Ammon's horn (tissue), 1 donor: ENCODE measurements at places on chromosomes 3 and 15.

DNA sequence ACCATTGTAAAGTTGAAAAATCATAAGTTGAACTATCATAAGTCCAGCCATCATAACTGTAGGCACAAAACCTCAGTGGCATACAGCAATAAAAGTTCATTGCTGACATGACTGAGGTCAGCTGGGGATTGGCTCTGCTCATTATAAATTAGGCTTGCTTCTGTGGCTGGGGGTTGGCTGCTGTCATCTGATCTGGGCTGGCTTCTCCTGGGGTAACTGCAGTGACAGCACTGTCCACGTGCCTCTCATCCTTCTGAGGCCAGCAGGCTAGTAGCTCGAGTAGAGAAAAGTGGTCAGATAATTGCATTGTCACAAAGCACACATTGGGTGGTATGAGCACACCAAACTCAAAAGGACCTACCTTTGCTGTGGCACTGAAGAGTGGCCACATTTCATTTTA is 31.3 kb downstream of the CMTM7 start:
- DNase-seq = no peak

GRCh38 chr15:78804391-78804792 is 6.9 kb downstream of the ADAMTS7 start:
- peak; percentile 45 for DNase-seq

DNA sequence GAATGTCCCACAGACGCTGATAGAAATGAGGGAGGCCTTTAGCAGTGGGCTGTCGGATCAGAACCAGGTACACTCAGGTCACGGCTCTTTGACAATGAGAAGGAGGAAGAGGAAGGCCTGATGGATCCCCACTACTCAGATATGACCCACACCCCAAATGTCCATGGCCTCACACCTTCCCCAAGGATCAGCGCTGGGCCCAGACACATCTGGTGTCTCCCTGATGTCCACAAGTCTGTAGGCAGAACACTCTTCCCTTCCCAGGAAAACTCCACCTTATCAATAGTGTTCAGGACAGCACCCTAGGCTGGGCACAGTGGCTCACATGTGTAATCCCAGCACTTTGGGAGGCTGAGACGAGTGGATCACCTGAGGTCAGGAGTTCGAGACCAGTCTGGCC is 33.3 kb upstream of the SFMBT1 start:
- DNase-seq = no peak

DNA sequence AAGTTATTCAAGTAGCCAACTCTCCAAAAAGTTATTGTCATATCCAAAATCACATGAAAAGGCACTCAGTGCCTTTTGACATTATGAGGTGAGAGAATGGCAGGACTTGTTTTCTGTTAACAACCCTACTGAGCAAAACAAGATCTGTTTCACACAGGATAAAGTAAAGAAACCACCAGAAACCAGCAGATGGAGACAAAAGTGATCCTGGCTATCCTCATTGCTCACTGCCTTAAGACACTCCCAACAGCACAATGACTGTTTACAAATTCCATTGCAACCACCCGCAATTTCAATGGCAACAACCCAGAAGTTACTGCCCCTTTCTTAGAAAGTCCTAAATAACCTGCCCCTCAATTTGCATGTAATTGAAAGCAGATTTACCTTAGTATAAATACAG is 352.6 kb upstream of the NDN start:
- DNase-seq = no peak

DNA sequence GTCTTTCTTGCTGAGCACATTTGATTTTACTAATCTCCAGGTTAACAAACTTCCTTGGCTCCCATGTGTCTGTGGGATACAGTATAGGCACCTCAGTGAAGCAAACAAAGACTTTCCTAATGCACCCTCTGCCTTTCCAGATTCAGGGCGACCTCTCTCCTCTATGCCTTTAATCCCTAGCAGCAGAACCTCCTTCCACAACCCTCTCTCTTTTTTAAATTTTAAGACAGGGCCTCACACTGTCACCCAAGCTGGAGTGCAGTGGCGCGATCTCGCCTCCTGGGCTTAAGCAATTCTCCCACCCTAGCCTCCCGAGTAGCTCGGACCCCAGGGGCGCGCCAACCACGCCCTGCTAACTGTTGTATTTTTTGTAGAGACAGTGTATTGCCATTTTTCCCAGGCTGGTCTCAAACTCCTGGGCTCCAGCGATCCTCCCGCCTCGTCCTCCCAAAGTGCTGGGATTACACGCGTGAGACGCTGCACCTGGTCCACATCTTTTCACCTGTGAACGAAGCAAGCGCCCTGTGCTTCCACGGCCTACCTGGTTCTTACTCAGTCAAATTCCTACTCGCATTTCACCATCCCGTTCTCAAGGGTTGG is 1.7 kb upstream of the HACD3 start:
- no peak for DNase-seq

GRCh38 chr15:77457191-77457904 is 36.7 kb downstream of the HMG20A start:
- DNase-seq = no peak

- no peak for DNase-seq
Measured at GRCh38 chr3:124829178-124829818, 57.9 kb downstream of the ITGB5 start.

DNA sequence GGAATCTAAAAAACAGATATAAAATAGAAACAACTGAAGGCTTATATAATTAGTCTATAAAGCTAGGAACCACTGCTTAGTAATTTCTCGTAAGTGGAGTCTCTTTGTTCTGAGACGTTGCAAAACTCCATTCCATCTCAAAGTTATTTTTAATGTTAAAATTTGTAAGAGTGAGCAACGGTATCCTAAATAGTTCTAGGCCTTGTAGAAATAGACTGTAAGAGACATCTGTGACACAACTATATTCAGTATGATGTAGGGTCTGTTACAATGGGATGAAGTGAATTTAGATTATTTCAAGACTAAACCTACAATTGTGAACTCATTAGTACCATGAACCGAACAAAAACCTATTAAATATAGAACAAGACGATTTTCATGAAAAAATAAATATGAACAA is 57.2 kb downstream of the UBE3A start:
- DNase-seq = no peak

DNA sequence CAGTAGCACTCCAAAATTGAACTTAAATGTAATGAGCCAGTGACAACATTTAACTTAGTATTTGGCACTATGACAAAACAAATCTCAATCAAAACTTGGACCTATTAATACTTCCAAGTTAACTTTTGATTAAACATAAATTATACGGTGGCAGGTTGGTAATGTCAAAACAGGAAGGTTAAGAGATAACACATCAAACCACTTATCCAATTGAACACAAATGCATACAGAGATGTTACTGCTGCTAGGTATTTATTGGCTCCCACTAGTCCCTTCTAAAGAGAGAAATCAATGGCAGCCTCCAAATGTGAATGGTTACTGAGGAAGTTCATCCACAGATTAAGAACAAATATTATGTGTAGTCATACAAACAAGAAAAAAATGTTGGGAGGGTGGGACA is 1.8 kb downstream of the GSK3B start:
- no peak for DNase-seq

DNA sequence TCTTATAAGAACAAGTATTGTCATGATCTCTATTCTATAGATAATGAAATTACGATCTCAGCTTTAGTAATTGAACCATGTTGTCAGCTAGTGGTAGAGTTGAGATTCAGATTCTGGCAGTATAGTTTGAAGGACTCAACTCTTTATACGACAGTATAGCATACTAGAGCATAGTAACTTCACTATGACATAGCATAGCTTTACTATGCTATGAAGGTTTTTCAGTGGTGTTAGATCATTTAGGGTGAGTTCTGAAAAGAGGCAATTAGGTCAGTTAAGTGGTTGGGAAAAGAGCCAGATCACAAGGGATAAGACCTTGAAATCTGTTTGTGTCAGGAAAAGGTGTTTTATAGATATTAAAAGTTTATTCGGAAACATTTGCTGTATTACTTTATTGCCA is 8.1 kb downstream of the STX19 start:
- no peak for DNase-seq

DNA sequence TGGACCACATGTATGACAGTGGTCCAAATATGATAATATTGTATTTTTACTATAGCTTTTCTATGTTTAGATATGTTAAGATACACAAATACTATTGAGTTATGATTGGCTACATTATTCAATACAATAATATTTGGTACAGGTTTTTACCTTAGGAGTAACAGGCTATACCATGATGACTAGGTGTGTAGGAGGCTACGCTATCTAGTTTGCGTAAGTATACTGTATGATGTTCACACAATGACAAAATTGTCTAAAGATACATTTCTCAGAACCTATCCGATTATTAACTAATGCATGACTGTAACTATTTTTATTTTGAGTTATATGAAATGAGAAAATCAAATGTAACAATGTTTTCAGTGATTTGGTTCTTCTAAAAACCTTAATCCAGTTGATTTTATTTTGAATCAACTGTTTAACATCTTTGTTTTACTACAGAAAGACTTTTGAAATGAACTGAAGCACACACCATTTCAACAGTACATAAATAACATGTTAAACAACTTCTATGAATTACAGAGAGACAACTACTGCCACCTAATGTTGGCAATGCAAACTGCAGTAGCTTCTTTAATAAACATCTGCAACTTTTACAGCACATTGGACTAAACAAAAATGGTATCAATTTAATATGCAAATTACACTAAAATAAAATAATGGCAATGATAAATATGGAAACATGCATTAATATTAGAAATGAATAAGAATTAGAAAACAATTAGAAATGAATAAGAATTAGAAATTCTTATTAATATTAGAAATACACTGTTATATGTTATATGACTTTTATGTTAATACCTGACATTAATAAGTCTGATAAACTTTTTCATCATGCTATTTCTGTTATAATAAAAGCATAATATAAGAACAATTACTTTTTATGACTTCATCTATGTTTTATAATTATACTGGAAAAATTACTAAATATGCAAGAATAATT is 255.7 kb downstream of the MBNL1 start:
- peak; percentile 68 for DNase-seq

DNA sequence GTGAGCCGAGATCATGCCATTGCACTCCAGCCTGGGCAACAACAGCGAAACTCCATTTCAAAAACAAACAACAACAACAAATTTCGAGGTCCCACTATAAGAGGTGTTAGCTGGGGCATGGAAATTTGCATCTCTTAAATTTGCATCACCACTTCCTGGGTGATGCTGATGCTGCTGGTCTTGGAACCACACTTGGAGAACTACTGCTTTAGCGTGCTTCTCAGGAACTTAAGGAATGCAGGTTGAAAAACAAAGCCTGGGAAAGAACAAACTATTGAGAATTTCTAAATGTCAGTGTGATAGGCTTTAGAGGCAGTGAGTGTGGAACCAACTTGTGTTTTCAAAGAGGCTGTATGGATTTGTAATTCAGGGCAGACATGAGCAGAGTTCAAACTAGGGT is 858.4 kb upstream of the ARPP21 start:
- no peak for DNase-seq

- DNase-seq = no peak
Measured at GRCh38 chr3:20403986-20404740, 218.2 kb upstream of the SGO1 start.

GRCh38 chr15:101128221-101129015 is 123.4 kb downstream of the CHSY1 start:
- no peak for DNase-seq

GRCh38 chr3:67301556-67301955 is 303.4 kb downstream of the KBTBD8 start:
- no peak for DNase-seq

GRCh38 chr3:110413807-110414748 is 657.5 kb upstream of the NECTIN3 start:
- DNase-seq = no peak

DNA sequence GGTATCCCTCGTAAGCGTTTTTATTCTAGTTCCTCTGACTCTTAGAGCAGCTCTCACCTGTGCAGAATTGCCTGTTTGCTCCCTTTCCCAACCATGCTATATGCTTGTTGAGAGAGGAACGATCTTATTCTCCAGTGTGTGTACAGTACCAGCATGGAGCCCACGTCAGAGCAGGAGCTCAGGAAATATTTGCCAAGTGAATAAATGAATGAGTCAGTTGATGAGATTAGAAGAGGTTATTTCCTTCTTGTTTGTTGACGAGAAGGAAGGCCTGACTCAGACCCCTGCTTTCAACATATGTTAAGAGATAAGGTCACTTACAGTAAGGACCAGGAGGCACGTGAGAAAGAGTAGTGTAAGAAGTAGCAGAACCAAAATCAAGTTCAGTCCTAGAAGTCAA is 106.3 kb upstream of the ABHD17C start:
- DNase-seq = no peak

- no peak for DNase-seq
Measured at GRCh38 chr3:71868876-71869275, 83.9 kb upstream of the PROK2 start.

GRCh38 chr3:98259707-98260106 is 4.3 kb upstream of the OR5H6 start:
- DNase-seq = no peak

DNA sequence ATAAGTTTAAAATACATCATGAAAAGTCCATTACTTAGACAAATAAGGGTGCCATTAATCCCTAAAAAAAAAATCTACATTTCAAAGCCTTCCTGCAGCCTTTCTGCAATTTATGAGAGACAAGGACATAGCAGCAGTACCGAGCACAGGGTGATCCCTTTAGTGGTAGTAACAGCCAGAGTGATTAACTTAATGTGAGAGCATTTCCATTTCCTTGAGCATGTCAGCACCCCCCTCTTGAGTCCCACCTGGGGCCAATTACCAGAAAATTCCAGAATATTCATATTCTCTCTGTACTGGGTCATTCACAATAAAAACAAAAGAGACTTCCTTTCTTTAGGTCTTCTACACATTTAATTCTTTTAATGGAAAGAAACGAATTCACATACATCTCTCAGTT is 546.9 kb upstream of the CCDC54 start:
- no peak for DNase-seq

- no peak for DNase-seq
Measured at GRCh38 chr3:140377644-140378043, 300.2 kb upstream of the TRIM42 start.

GRCh38 chr3:117059067-117059955 is 349.7 kb downstream of the TUSC7 start:
- peak; percentile 68 for DNase-seq
